ENCODE measurements at places on chromosomes 6 and 20. TPM values are rescaled to one million over a fixed set of nuclear protein-coding genes. Genes with fewer than 3 reads are reported as not detected.

Gene TTK
- 30.6 TPM for polyA plus RNA-seq

Gene CCM2L
- polyA plus RNA-seq = 8.1 TPM

Gene STMND1
- polyA plus RNA-seq = 0.23 TPM

Gene PDYN
- 0.46 TPM for polyA plus RNA-seq

Gene GHRH
- not detected for polyA plus RNA-seq

DNA sequence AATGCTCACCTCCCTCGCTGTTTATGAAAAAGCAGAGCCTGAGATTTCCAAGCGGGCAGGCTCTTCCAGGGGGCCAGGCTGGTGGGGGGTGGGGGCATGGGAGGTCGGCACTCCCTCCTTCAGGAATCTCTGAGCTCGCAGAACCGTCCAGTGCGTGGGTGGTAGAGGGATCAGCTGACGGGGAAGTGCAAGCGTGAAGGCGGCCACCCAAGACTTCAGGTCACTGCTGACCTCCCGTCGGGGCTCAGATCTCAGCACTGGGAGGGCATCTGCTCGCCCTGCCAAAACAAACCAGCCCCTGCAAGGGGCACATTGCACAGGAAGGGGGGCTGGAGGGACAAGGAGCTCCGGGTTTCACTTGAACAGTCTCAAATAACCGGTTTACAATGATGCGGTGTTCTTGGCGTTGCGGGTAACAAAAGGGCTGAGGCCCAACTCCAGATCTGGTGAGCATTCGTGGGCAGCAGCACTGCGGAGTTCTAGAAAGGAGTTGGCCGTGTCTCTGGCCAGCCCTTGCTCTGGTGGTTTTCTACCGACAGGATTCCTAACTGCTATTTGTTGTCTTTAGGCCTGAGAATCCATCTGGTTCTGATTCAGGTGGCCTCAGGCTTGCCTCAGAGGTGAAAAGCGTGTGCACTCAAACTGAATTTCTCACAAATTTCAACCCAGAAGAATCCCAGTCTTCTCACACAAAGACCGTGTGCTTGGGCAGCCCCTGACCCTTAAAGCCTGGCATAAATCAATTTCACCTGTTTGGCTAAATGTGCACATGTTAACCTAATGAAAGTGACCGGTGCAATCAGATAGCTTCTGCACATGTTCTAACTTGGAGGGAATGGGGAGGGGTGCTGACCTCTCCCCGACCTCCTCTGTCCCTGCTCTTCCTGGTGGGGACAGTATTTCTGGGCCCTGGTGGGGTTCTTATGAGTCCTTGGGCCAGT lies 191.6 kb downstream of the MYLK4 start:
- peak; percentile 69 for DNase-seq

GRCh38 chr6:149918151-149918905 lies 4.6 kb downstream of the RAET1G start:
- no peak for DNase-seq

DNA sequence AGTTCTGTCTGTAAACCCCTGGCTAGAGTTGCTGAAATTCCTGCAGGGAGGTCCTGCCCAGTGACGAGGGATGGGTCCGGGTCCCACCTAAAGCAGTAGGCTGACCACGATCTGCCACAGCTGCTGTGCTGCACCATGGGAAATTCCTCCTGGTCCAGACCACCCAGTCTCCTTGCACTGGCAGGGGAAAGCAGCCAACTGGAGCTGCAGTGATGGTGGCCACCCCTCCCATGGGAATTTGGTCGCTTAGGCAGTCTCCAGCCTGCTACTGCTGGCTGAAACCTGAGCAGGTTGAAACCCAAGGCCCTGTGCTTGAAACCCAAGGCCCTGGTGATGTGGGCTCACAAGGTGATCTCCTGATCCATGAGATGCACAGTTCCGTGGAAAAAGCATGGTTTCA lies 23.9 kb upstream of the MOXD1 start:
- DNase-seq = no peak

GRCh38 chr6:168584249-168584648 lies 143.3 kb downstream of the SMOC2 start:
- no peak for DNase-seq

DNA sequence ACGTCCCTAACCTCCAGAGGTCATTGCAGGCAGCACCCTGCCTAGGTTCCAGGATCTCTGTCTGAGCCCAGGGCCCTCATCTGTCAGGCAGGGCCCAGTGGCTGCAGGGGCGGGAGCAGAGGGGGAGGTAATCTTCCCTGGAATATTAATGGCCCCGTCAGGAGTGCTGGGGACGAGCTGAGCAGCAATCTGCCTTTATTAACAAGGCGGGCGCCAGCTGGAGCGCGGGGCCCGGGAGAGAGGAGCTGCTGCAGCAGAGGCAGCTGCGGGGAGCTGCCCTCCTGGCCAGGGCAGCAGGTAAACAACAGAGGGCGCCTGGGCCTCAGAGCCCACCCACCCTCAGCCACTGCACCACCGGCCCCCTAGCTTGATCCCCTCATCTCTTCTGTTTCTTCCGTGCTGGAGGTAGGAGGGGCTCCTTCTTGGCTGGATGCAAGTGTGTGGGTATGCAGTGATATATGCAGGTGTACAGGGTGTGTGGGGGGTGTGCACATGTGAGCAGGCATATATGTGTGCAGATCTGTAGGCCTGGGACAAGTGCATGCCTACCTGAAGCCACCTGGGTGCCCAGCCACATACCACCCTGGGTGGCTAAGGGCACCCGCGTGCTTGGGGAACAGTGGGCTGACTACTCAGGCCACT lies 131.8 kb upstream of the MLN start:
- no peak for DNase-seq

GRCh38 chr20:20691477-20692235 lies 20.8 kb downstream of the RALGAPA2 start:
- no peak for DNase-seq

DNA sequence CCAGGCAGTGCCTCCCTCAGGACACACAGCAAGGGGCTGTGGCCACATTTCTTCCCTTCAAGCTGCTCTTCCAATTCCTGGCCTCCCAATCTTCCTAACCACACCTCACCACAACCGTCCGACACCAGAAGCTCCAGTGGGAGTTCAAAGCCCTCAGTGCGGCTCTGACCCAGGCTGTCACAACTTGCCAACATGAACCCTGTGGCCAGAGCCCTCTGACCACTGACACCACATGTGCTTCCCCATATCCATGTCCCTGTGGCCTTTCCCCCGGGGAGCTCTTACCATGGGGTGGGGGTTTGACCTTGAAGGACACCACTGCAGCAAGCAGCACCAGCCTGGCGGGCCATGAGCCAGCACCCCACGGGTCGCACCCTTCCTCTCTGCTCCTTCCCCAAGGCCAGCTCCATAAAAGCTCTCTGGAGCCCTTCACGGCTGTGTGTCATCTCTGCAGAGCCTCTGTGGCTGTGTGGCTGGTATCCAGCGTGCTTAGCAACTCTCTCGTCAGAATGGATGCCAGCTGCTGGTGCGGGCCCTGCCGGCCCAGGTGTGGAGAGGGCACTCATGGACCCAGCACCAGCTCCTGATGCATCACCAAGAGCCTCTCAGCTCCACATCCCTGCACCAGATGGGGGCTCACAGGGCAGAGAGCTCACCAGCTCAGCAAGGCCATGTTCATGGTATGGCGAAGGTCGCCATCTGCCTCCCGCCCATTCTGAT lies 106.1 kb downstream of the PSMB1 start:
- DNase-seq = no peak

GRCh38 chr6:7085911-7086310 lies 21.9 kb upstream of the RREB1 start:
- DNase-seq = no peak

GRCh38 chr20:37095108-37095598 lies 644 bp downstream of the RBL1 start:
- no peak for DNase-seq

GRCh38 chr6:5155906-5156305 lies 70.8 kb downstream of the PPP1R3G start:
- no peak for DNase-seq

DNA sequence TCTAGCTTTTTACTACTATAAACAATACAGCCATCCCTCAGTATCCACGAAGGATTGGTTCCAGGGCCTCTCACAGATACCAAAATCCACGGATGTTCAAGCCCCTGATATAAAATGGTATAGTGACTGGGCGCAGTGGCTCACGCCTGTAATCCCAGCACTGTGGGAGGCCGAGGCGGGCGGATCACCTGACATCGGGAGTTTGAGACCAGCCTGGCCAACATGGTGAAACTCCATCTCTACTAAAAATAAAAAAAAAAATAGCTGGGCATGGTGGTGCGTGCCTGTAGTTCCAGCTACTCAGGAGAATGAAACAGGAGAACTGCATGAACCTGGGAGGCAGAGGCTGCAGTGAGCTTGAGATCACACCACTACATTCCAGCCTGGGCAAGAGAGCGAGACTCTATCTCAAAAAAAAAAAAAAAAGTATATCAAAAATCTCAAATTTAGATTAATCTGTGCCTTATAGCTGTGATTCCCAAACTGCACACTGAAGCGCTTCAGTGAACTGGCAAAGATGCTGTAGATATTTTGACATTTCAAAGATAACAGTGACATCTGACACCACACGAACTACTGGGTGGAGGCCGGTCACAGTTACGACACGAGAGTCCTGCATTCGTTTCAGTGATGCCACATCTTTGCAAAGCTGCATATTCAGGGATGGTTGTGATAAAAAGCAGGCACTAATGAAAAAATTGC lies 38.3 kb downstream of the MRS2 start:
- DNase-seq = no peak

GRCh38 chr20:1232286-1233111 lies 6.7 kb downstream of the RAD21L1 start:
- DNase-seq = no peak

Measured in renal cortex interstitium (tissue), 15 donors.